ENCODE measurements at places on chromosomes 3 and 15.
A peak's percentile ranks its signal among the peaks of the same experiment; 100 is the strongest.

GRCh38 chr15:69032031-69032430, 17.5 kb downstream of the NOX5 start:
- no peak for DNase-seq

- DNase-seq, result peak; percentile 1
Observed at GRCh38 chr3:5488771-5489170, 301.3 kb downstream of the EDEM1 start.

DNA sequence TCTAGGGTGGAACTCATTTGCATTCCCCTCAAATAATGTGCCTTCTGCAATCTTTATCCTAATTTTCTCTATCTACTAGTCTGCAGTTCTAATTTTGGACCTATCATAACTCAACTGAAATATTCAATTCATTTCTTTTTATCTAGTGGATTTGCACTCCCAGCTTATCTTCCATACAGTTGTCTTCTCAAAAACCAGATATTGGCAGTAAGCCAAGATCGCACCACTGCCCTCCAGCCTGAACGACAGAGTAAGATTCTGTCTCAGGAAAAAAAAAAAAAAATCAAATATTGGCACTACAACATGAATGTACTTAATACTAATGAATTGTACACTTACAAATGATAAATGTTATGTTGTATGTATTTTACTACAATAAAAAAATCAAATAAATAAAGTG, 18.0 kb upstream of the CHMP2B start:
- DNase-seq, result peak; percentile 2

- no peak for DNase-seq
Observed at GRCh38 chr3:183541235-183541655, 14.3 kb downstream of the KLHL6 start.

GRCh38 chr3:29026286-29026685, 254.6 kb upstream of the RBMS3 start:
- no peak for DNase-seq

Data from NCI-H69 (cell line).